ENCODE measurements at places on chromosomes 7 and 10. TPM values are rescaled to one million over a fixed set of nuclear protein-coding genes. Genes with fewer than 3 reads are reported as not detected.

PON1 gene
- total RNA-seq, result not detected

AGAP3 gene
- total RNA-seq, result 103 TPM

LRRD1 gene
- total RNA-seq, result 0.05 TPM

DNA sequence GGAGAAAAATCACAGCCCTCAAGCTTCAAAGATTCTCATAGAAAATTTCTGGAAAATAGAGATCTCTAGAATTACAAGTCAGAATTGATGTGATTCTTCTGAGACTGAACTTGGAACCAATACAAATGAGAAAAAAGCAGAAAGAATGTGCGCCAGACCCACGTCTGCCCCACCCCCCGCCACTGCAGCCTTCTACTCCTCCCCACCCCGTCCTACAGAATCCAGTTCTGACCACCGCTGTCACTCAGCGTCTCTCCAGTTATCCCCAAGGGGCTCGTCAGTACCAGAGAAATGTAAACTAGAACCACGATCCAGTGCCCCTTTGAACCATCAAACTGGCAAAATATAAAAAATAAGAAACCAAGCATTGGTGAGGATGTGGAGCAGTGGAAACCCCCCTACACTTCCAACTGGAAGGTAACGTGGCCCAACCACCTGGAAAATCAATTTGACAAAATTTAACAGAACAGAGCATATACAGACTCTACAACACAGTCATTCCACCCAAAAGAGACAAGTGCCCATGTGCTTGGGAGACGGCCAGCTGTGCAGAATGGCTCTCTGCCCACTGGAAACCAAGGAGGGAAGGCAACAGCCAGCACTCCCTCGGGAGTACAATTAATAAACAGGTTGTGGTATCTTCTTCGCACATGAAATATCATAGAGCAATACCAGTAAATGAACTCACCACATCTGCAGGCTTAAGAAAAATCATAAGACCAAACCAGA is 397.9 kb downstream of the TNS3 start:
- no peak for DNase-seq

GRCh38 chr10:72167118-72167517 is 48.7 kb upstream of the ANAPC16 start:
- DNase-seq, result no peak

DNA sequence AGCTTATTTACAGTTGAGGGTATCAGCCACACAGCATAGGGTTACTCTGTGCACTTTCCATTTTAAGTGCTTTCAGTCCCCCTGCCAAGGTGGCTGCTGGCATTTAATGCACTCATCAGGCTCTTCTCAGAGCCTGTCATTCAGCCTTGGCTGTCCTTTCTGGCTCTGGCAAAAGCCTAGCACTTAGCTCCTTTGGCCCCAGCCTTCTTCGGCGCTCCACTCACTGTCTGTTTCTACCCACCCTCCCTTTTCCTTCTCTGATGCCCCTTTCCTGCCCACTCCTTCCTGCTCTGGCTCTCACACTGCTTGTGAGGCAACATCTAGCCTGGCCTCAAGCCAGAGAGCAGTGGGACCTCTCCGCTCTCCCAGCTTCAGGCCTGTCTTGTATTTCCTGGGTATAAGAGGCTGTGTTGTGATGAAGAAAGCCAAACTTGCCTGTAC is 60.2 kb downstream of the WIPF3 start:
- no peak for DNase-seq

GRCh38 chr10:73339436-73339835 is 19.2 kb downstream of the CFAP70 start:
- DNase-seq, result no peak

DNA sequence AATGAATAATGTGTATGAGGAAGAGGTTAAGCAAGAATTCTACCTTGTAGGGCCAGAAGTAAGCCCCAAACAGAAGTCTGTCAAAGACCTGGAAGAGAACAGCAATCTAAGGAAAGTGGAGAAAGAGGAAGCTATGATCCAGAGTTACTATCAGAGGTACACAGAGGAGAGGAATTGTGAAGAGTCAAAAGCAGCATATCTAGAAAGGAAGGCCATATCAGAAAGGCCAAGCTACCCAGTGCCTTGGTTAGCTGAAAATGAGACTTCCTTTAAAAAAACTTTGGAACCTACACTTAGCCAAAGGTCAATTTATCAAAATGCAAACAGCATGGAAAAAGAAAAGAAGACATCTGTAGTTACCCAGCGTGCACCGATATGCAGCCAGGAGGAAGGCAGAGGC is 42.7 kb upstream of the GAD2 start:
- no peak for DNase-seq

Measured in Panc1 (cell line).